ENCODE measurements at places on chromosomes 3 and 15.

GRCh38 chr3:58691997-58692396, 25.4 kb upstream of the FAM3D start:
- DNase-seq, result peak; percentile 28

GRCh38 chr3:155712008-155712407, 32.9 kb downstream of the PLCH1 start:
- no peak for DNase-seq

DNA sequence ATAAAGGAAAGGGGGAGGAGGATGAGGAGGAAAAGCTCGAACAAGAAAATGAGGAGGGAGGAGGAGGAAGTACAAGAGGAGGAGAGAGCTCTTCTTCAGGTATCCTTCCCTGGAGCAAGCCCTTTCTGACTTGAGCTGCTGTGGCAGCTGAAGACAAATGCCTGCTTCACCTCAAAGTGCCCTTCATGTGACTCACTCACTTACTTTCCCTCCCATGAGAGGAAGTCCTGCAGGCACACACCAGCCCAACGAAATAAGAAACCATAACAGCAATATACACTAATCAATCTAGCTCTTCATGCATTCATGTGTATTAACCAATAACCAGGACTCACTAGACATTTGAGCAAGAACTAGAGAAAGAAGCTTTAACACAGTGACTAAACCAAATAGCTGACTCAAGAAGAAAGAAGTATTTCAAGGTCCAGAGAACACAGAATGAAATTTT, 251.9 kb downstream of the IGSF11 start:
- no peak for DNase-seq

GRCh38 chr3:72378287-72378686, 470.0 kb downstream of the SHQ1 start:
- DNase-seq, result no peak

DNA sequence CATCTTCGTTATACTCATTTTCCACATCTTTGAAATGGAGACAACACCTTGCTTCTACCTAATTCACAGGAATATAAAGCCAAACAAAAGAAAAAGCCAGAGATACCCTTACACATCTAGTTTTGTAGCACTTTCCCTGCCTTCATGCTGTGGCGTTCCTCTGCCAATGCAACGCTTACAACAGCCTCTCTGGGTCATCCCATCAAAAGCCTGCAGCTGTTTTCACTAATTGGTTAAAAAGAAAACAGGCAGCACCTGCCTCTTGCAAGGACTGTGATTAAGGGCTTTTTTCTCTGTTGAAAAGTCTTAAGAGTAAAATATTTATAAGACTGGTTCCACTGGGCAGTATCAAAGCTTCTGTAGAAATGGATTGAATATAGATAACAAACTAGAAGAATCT, 120.3 kb downstream of the FMN1 start:
- no peak for DNase-seq

DNA sequence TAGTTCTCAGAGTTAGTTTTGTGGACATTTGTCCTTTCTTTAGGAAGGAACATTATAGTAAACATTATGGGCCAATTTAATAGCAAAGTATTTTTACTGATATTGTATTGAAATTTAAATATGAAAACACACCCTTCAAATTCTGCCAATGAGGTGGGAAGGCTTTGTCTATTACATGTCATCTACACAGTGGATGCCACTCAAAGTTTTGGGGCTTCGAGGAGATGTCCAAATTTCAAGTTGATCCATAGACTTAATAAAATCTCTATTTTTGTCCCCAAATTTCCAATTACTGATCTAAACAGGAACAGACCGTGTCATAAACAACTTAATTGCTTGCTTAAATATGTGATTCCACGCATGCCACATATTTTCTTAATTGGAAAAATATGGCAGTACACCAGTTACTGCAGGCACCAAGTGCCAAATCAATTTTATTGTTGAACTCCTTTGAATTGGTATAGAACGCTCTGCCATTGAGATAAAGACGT, 1.7 kb downstream of the SHOX2 start:
- DNase-seq, result no peak

DNA sequence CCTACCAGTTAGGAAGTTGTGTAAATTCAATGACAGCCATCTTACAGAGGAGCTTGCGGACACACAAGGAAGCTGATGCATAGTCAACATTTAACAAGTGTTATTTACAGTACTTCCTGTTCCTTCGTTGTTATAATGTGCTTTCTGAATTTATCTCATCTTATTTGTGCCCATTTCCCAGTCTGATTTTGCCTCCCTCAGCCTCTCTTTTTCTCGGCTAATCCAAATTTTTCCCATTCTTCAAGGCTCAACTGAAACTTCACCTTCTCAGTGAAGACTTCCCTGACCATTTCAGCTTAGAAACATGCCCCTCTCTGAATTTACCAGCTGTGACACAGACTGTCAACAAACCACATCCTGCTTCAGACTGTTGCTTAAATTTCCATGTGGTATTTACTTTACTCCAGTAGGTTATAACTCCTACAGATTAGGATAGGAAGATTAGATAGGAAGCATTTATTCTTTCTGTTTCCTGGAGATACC, 55.7 kb upstream of the CP start:
- peak; percentile 67 for DNase-seq
